Activated naive CD4-positive, alpha-beta T cell treated with Interleukin-2 at 50 U/mL for 16 hours (primary cell): ENCODE measurements at places on chromosomes 12 and 14.

- no peak for DNase-seq
Measured at GRCh38 chr12:54654926-54655325, 6.8 kb upstream of the DCD start.

GRCh38 chr14:64500088-64500487 is 3.5 kb downstream of the ZBTB25 start:
- no peak for DNase-seq

DNA sequence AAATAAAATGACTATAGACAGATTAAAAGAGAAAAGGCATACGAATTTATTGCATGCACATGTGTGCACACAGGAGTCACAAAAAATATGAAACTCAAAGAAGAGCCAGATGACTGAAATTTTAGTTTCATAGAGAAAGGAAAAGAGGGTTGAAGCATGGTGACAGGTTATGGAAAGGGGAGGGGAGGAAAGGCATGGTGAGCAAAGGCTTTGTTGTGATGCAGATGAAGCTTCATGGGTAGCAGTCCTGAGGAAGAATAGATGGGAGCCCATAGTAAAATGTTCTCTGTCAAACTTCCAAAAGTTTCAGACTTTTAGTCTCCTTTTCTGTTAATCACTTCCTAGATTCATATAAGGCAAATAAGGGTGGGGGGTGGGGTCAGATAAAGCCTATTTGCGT is 612.7 kb upstream of the ATP2B1 start:
- no peak for DNase-seq

GRCh38 chr12:51205350-51205749 is 12.5 kb downstream of the POU6F1 start:
- DNase-seq = no peak

DNA sequence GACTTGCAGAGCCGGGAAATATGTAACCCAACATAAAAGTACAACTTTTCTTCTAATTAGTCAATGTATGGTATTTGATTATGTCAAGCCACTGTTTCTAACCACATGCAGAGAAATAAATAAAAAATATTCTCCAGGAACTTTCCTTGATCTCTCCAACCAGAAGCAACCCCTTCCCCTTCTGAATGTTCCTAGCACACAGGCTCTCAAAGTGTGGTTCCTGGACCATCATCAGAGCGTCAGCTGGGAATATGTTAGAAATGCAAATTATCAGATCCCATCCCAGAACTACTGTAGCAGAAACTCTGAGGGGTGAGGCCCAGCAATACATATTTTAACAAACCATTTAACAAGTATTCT is 21.0 kb upstream of the ITPR2 start:
- DNase-seq = no peak

DNA sequence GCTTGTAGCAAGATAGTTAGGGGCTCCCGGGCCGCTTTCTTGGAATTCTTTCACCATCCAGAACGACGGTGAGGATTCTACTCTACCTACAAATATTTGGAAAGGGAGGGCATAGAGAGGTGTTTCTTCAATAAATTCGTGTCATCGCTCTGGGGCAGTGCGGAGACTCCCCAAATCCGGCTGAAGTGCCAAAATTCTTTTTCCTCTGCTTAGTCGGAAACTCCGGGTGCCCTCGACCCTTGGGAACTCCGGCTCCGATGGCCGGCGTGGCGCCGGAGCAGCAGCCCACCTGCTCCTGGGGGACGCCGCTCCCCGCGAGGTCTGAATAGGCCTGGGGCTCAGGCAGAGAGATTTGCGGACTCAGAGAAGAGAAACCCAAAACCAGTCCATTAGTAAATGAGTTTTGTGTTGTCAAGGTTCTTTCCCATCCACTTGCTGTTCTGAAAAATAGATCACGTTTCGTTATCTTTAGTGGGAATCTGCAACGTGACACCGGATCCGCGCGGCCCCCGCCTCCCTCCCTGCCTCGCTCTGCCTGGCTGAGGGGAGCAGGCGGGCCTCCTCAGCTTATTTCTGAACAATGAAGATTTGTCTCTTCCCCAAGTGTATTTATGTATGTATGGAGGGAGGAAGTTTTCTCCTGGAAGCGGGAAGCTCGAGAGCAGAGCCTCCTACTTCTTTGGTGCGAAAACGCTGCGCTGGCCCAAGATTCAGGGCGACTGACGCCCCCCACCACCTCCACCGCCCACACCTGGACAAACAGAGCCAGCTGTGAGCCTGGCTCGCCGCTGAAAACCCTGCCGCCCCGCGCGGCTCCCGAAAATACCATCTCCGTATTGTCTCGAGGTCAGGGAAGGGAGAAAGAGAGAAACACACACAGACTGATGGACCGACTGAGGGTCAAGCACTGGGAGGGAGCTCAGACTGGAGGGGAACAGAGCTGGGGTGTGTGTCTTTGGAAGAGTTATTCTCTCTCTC is 3.7 kb upstream of the SIX1 start:
- DNase-seq = no peak

GRCh38 chr12:47570151-47570550 is 135.7 kb downstream of the RPAP3 start:
- no peak for DNase-seq

DNA sequence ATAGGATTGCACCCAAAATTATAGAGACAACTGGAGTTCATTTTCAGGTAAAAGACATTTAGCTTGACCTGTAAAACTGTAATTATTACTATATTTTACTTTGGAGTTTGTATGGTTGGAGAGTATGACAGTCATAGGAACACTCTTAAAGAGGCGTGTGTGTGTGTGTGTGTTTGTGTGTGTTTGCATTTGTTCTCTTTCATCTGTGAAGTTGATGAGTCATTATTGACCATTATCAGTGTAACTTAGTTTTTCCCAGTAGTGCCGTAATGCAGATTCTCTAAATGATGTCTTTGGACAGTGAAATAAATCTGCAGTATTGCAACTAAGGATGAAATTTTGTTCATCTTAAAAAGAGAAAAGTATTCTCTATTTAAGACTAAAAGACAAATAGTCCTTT is 13.0 kb downstream of the WASHC4 start:
- no peak for DNase-seq

DNA sequence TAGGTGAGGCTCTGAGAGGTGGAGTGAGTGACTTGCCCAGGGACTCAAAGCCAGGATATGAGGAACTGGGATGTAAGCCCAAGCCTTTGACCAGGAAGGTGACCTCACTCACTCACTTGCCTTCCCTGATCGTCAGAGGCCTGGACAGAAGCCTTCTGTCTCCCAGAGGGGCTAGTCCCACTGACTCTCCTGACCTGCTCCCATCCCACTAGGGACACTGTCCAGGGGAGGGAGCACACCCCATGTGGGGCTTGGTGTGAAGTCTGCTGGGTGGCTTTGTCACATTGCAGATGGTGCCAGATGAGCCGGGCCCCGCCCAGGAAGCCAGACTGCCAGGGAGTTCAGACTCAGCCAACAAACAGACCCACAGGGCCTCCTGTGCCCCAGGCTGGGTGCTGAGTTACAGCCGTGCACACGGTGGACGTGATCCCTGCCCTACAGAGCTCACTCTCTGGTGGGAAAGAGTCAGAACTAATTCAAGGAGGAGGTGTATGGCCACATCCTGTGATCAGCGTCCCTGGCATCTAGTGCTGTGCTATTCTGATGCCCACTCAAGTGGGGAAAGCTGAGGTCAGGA is 28.3 kb downstream of the MMAB start:
- DNase-seq = no peak

GRCh38 chr14:80212023-80212397 is 706 bp upstream of the DIO2 start:
- no peak for DNase-seq

DNA sequence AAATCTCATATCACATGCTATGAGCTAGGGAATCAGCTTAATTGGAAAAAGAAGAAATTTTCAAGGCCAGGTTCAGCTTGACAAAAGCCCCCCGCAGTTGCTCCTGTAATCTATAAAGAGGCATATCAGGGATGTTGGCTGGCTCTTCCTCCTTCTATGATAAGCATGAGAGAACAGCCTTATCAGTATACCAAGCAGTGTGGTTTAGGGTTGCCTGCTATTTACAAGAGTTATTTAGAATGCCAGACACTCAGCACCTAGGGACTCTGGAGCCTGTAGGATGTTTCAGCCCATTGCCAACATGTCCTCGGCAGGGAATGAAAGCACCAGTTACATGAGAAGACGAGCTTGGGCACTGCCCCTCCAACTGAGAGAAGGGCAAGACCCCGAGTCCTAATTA is 89.5 kb upstream of the TMPO start:
- no peak for DNase-seq

GRCh38 chr12:10960211-10960610 is 21.1 kb upstream of the TAS2R14 start:
- DNase-seq = no peak

DNA sequence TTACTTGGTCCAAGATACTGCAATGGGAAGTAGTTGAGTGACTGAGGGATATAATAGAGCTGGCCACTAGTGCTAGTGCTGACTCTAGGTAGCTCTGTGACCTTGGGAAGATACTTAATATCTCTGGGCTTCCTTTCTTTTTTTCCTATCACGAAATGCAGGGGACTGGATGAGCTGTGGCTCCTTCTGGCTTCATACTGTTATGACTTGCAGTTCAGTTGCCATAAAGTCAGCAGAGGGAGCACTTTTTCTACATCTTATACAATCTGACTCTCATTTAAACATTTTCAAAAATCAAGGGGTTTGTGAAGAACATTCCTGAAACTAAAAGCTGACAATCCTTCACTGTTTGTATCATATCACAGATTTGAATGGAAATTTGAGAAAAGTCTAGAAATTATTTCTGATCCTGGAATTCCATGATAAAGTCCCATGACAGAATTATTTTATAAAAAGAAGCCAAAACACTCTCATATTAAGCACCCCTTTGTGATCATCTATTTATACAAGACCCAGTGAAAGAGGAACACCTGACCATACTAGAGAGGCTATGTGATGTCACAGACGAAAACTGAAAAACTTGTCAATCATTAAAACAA is 5.3 kb downstream of the BHLHE41 start:
- no peak for DNase-seq

GRCh38 chr12:18171571-18171970 is 81.6 kb upstream of the RERGL start:
- no peak for DNase-seq

- DNase-seq = no peak
Measured at GRCh38 chr12:132558042-132558856, 52.1 kb downstream of the LRCOL1 start.

GRCh38 chr12:27934276-27934675 is 38.3 kb downstream of the PTHLH start:
- no peak for DNase-seq

- DNase-seq = no peak
Measured at GRCh38 chr14:32826404-32827082, 112.1 kb upstream of the NPAS3 start.

GRCh38 chr12:4169959-4170358 is 103.6 kb upstream of the CCND2 start:
- DNase-seq = peak; percentile 25

DNA sequence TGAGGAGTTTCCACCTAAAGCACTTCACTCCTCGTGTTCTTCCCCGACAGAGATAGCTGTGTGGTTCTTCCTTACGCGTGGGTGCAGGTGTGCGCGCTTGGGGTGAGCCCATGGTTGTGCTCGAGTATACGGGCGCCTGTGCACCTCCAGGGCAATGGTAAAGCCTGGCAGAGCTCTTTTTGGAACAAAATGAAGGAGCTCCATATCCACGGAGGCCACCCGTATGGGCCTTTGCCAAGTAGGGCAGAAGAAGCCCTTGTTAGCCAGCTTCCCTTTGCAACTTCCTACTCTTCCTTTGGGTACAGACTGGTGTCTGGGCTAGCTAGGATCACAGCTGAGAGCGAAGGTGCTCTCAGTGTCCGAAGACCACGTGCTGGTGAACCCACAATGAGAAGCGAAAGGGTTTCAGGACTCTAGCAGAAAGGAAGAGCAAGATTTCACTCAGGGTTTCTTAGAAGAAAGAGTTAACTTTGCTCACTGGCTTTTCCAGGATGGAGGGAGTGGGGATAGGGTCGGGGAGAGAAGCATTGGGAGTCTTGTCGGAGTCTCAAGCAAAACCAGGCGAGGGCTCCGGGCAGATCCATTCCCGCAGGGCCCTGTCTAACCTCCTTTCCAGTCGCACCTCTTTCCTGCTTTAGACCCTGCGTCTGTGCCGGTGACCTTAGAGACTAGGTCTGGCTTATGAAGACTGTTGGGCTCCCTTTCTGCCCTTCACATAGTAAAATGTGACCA is 960 bp upstream of the LRFN5 start:
- DNase-seq = no peak

- DNase-seq = no peak
Measured at GRCh38 chr12:12331896-12332295, 18.1 kb downstream of the MANSC1 start.

- DNase-seq = no peak
Measured at GRCh38 chr12:104520242-104520900, 63.6 kb downstream of the CHST11 start.

- DNase-seq = no peak
Measured at GRCh38 chr12:5230156-5230555, 186.5 kb downstream of the KCNA5 start.

- DNase-seq = no peak
Measured at GRCh38 chr14:61218767-61219166, 62.4 kb downstream of the TMEM30B start.

- no peak for DNase-seq
Measured at GRCh38 chr14:55722054-55722453, 142.0 kb downstream of the KTN1 start.

GRCh38 chr12:85672436-85672835 is 163.8 kb downstream of the RASSF9 start:
- DNase-seq = no peak

DNA sequence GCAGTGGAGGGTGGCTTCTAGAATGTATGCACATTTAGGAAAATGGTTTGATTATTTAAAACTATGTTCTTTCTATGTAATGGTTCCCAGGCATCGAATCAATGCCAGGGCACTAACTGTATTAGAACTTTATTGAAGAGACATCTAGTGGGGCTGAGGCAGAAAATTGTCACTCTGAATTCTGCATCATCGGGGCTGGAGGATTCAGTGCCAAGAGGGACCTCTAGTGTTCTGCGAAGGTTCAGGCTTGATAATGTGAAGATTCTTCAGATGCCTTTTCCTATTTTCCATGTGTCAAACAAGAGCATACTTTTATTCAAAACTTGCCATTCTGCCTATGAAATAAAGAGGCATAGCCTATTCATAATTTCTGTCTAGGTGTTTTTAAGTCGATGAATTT is 146.3 kb downstream of the CAND1 start:
- no peak for DNase-seq

DNA sequence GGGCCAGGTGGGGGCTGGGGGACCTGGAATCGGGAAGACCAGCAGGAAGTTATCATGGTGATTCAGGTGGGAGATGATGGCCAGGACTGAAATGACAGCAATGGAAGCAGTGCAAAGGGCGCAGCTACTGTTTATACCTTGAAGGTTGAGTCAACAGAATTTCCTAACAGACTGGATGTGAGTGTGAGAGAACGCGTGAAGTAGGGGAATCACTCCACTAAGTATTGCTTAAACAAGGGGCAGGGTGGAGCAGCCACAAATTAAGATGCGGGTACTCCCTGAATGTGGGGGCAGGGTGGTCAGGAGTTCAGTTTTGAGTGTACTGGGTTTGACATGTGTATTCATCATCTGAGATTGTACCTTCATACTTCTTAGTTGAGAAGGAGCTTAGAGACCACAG is 45.1 kb downstream of the MYF5 start:
- DNase-seq = no peak
